ENCODE measurements at places on chromosomes 4 and X.
A peak's percentile ranks its signal among the peaks of the same experiment; 100 is the strongest.

- DNase-seq, result no peak
Measured at GRCh38 chrX:140249088-140249487, 255.8 kb downstream of the SOX3 start.

GRCh38 chr4:42768125-42768748 lies 111.3 kb upstream of the ATP8A1 start:
- no peak for DNase-seq

DNA sequence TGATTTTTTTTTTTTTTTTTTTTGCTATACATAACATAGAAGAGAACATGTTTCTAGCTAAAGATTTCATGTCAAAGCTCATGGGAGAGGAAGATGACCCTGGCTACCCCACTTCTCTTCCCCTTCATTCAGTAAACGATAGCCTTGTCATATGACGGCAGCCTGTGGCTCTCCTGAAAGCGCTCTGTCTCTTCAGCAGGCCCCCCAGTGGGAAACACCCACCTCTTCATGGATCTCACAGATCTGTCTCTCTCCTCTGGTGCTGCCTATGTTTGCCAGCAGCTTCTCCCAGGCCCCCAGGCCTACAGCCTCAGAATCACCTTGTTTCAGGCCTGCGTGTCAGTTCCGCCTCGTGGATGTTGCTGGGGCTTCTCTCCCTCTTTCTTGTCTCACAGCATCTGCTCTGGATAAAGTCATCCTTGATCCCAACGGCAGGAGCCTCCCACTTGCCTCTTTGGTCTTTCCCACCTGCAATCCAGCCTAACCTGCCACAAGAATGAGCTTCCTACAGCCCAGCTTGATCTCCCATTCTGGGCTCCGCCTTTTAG lies 34.6 kb downstream of the RHOH start:
- DNase-seq, result no peak

GRCh38 chr4:153227469-153228075 lies 23.3 kb downstream of the TRIM2 start:
- DNase-seq, result no peak

DNA sequence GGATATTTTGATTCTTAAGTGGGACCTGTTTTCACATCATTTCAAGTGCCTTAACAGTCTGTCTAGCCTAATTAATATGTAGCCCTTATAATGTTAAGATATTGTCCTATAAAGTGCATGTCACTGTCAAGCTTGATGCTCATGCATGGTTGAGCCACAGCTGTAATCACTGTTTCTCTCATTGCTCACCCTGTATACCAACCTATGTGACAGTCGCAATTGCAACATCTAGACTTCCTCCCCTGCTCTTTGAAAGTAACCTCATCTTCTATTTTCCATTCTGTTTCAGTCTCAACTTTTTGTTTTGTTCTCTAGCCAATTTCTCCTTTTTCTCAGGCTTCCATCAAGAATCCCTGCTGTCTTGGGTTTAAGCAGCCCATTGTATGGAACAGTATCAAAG lies 24.4 kb upstream of the MSL3 start:
- no peak for DNase-seq

- peak; percentile 64 for DNase-seq
Measured at GRCh38 chr4:181525634-181526033, 717.6 kb upstream of the TENM3 start.

GRCh38 chrX:70042399-70043371 lies 7.1 kb downstream of the AWAT2 start:
- no peak for DNase-seq

- no peak for DNase-seq
Measured at GRCh38 chr4:129968778-129969177, 872.8 kb downstream of the C4orf33 start.

DNA sequence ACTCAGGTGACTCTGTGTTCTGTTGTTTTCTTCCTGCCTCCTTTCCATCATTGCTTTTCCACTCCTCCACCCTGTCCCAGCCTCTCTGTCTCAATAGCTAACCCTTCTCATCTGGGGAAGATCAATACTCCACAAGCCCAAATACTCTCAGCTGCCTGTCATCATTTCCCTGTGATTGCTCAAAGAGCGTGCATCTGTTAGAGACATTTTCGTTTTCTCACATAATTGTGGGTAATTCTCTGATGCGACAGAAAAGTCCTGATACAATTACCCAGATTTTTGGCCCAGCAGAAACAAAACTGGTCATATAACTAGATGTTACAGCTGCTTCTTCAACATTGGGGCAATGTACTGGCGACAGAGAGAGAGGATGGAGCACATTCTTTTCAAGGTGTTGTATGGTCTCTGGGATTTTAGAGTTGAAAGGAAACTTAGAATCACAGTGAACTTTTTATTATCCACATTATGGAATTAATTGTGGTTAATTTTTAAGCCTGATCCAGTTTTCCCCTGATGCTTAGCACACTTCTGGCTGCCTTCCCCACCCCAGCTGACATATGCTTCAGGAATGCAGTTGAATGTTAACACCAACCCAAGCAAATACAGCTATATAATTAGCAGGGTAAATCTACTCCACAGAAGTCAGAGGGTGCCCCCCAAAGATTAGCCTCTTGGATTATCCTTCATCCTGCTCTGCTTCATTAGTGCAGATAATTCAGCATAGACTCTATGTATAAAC lies 171.4 kb upstream of the ANXA3 start:
- no peak for DNase-seq

GRCh38 chr4:54625391-54625790 lies 32.4 kb upstream of the KIT start:
- DNase-seq, result no peak

DNA sequence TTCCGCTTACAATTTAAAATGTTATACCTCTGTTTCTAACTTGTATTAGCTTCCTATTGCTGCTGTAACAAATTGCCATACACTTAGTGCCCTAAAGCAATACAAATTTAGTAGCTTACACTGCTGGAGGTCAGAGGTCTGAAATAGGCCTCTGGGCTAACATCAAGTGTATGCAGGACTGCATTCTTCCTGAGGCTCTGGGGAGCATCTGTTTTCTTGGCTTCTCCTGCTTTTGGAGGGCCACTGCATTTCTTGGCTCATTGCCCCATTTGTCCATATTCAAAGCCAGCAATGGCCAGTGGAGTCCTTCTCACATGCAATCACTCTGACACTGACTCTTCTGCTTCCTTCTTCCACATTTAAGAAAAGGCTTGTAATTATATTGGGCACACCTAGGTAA lies 639.8 kb upstream of the INTU start:
- no peak for DNase-seq

DNA sequence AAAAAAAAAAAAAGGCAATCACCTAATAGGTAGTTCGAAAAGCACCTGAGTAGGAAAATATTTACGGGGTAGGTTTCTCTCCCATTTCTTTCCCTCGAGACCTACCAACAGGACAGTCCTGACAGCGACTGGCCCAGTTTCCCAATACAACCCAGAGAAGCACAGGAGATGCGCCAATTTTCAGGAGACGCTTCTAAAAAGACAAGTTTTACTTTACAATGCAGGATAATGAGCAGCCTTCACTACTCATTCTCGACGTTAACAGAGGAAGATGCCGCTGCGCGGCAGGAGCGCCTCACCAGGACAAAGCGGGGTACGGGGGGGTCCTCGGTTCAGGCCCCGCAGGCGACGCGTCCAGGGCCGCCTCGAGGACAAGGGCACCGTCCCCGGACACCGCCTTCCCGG lies 708 bp downstream of the BCLAF3 start:
- DNase-seq, result no peak

DNA sequence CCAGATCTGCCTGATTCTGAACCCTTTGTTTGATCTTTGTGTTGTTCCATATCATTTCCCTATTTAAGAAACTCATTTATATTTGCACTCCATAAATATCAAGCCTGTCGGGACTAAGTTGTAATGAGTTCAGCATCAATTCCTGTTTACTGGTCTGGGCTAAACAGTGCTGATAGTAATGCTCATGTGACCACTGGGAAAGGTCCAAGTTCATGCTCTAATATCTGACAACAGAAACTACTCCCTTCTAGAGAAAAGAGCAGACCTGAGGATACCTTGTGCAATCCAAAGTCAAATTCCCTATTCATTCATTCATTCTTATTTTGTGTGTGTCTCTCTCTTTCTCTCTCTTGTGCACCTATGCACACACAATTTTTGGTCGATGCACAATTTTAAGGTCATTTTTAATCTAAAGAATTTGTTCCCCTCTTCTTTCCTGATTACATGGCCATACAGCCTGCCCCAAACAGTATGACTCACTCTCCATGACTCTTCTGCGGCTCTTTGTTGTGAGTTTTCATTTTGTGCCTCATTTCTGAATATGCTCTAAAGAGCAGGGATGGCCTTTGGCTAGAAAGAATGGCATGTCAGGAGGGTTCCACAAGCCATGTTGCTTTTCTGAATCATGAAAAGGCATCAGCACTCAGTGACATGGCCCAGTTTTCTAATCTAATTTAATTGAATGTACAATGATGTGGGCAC lies 664.3 kb downstream of the RPA4 start:
- no peak for DNase-seq

DNA sequence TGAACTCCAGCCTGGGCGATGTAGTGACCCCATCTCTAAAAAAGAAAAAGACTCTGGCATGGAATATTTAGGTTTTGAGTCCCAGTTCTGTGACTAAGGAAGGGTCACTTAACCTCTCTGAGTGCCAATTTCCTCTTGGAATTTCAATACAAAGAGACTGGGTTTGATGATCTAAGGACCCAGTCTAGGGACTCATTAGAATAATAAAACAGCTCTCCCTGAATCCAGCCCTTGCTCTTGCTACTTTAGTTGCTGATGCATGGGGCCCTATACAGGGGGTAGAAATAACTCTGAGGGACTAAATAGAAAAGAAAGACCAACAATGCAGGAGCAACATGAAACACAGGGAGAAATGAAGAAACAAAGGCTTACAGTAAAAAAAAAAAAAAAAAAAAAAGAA lies 12.6 kb downstream of the C4orf54 start:
- DNase-seq, result no peak

DNA sequence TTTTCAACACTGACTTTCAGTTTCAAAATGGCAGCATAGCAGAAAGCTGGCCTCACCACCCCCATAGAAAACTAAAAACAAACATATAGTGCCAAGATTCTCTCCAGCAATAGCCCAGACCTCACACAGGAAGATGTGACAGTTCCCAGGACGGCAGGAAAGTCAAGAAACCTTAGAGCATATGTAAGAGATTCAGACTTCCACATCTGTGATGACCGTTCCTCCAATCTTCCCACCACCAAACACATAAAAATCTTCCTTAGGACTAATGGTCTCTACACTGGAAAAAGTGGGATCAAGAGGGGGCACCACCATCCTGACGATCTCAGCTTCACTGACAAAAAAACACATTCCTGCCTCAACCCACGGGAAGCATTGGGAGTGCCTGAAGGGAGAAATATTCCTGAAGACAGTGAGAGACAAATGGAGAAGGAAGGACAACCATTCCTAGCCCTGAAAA lies 134.1 kb upstream of the CPXCR1 start:
- DNase-seq, result no peak
